ENCODE measurements at places on chromosomes 16 and 17. TPM values are rescaled to one million over a fixed set of nuclear protein-coding genes. Genes with fewer than 3 reads are reported as not detected.

- peak overlapping the region; percentile 62 for H3K4me3 ChIP-seq
- peak; percentile 90 for ATAC-seq
- H3K36me3 ChIP-seq: no peaks in the 10 kb centered on the region
- peak overlapping the region; percentile 81 for H3K27ac ChIP-seq
- H3K4me1 ChIP-seq: peaks cover 22% of the 10 kb centered on the region
Observed at GRCh38 chr16:72482695-72483094, 310.7 kb upstream of the PMFBP1 start.

DNA sequence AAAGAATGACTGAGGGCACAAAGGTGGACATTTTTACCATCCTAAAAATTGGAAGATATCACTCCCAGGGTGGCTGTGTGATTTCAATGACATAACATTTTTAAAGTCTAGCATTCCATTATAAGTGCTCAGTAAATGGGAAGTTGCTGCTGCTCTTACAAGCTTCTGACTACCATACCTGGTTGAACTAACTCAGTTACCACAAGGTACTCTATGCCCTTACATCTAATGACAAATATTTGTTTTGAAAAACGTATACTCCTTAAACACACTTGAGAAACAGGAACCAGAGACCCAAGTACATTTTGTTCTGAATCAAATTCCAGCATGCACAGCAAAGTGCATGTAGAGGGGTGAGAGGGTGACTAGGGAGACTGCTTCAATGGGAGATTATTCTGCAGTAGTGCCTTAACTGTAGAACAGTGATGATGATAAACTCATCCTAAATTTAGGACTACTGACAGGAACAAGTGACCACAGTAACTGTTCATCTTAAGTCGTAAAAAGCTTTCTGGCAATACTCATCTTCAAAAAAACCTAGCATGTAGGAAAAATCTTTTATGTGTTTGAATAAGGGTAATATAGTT lies 83.5 kb downstream of the KANSL1 start:
- H3K27ac ChIP-seq: no peak overlapping the region
- H3K4me1 ChIP-seq: peaks cover 53% of the 10 kb centered on the region
- ATAC-seq: no peak
- no peaks in the 10 kb centered on the region for H3K36me3 ChIP-seq
- H3K4me3 ChIP-seq: no peak overlapping the region

Gene DDX52
- 24.4 TPM for total RNA-seq

DNA sequence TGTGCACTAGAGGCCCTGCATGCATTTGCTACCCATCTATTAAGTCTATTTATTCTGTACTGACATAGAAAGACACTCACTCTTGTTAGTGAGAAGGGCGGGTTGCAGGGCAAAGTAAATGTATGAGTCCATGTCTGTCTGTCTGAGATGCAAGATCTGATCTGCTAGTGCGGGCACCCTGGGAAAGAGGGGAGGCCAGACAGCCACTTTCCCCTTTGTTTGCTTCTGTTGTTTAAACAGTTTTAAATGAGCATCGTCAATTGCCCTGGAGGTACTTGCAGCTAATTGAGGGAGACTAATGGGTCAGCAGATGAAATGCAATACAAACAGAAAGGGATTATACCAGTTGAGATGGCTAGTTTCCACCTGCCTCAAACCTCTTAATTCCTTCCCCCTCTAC lies 24.9 kb downstream of the SCNN1G start:
- no peaks in the 10 kb centered on the region for H3K36me3 ChIP-seq
- no peak for ATAC-seq
- H3K27me3 ChIP-seq: peaks cover 24% of the 10 kb centered on the region
- H3K4me3 ChIP-seq: no peak overlapping the region
- no peak overlapping the region for H3K27ac ChIP-seq

DNA sequence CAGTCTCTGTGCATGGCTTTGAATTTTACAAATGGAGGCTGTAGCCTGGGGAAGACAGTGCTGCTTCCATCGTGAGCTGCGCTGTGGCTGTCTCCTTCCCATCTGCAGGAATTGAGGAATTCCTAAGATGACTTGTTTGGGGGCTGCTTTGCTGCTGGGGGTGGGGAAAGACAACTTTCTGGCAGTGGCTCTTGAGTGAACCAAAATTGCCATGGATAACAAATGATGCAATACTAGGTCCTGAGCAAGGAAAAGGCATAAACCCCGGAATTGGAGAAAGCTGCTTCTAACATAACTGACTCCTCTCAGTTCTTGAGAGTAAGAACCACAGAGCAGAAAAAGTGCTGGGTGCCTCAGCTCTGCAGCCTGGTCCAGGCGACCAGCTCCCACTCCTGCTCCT lies 245.0 kb upstream of the RPL38 start:
- no peaks in the 10 kb centered on the region for H3K36me3 ChIP-seq
- no peak for ATAC-seq
- H3K4me1 ChIP-seq: no peaks in the 10 kb centered on the region
- H3K27me3 ChIP-seq: no peaks in the 10 kb centered on the region
- H3K4me3 ChIP-seq: no peak overlapping the region
- no peak overlapping the region for H3K27ac ChIP-seq

Measured in activated T-helper 17 cell treated with anti-CD3 and anti-CD28 coated beads, Interleukin-2, amount 50 U/mL, for 72 hours (primary cell).